Stimulated activated CD8-positive, alpha-beta memory T cell treated with anti-CD3 and anti-CD28 coated beads, Interleukin-2, amount 100 ng/mL, for 1 hour (primary cell): ENCODE measurements at places on chromosomes 16 and 17.

GRCh38 chr17:8338753-8339140, 893 bp upstream of the ODF4 start:
- DNase-seq, result no peak

GRCh38 chr17:55990332-55991006, 162.8 kb upstream of the ANKFN1 start:
- no peak for DNase-seq

- DNase-seq, result no peak
Observed at GRCh38 chr16:59632276-59632855, 898.2 kb upstream of the GOT2 start.

- no peak for DNase-seq
Observed at GRCh38 chr16:57184887-57185445, 873 bp downstream of the PSME3IP1 start.

GRCh38 chr16:31050280-31051030, 17.1 kb downstream of the STX4 start:
- DNase-seq, result no peak

- no peak for DNase-seq
Observed at GRCh38 chr17:3003296-3004149, 59.9 kb downstream of the OR1D5 start.

- no peak for DNase-seq
Observed at GRCh38 chr16:82201926-82202325, 31.9 kb upstream of the MPHOSPH6 start.

DNA sequence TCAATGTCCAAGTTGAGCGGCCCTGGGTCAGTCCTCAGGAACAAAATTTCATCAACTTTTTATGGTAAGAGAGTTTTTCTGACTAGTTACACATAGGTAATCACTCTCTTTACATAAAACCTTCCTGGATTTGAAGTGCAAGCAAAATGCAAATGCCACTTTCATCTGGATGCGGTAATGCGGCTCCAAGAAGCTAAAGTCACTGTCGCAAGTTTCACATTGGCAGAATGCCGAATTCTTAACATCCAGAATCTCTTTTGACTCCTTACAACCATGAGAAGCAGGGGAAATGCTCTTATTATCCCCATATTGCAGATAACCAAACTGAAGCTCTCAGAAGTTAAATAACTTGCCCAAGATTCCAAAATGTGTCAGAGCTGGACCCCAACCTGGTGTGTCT, 30.0 kb downstream of the MRPS23 start:
- DNase-seq, result no peak

GRCh38 chr17:47731396-47731795, 1.6 kb upstream of the TBX21 start:
- DNase-seq, result no peak

- peak; percentile 44 for DNase-seq
Observed at GRCh38 chr17:77475016-77475976, 334.5 kb downstream of the SEC14L1 start.

- DNase-seq, result no peak
Observed at GRCh38 chr17:77801545-77802332, 156.8 kb upstream of the TNRC6C start.

- DNase-seq, result no peak
Observed at GRCh38 chr16:77111056-77111565, 79.9 kb upstream of the MON1B start.

DNA sequence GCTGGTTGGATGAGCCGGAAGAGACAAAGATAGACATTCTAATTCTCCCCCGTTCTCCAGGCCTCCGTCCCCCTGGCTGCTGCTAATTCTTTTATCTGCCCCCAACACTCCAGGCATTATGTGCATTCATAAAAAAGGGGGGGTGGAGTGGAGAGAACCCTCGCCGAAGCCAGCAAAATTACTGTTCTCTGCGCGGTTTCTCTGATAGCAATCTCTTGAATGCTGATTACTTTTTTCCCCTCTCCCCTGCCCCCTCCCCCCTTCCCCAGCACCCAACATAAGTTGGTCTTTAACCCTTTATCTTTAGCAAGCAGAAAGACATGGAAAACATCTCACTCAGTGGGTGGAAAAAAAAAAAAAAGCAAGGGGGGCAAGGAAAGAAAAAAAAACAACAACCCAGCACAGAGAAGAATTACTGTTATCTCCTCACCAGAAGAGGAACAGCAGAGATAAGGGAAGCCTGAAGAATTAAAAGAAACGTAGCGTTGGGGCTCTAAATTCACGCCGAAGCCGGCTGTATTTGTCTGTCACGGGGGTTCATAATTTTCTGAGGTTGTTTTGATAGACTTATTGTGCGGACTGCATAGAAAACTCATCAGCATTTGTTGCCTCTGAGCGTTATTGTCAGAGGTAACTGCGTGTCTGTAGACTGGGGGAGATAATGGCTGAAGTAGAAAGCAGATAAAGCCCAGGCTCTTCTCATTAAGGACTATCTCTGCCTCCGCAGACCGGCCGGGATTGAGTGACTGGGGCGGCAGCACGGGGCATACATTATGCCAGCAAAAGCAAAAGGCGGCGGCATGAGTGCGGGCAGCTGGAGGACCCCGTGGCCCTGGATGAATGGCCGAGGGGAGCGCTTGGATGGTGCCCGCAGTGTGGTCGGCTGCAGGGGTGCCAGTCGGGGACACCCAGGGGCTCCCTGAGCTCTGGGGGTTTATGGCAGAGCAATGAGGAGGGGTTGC, 126.9 kb downstream of the MRM1 start:
- DNase-seq, result no peak

DNA sequence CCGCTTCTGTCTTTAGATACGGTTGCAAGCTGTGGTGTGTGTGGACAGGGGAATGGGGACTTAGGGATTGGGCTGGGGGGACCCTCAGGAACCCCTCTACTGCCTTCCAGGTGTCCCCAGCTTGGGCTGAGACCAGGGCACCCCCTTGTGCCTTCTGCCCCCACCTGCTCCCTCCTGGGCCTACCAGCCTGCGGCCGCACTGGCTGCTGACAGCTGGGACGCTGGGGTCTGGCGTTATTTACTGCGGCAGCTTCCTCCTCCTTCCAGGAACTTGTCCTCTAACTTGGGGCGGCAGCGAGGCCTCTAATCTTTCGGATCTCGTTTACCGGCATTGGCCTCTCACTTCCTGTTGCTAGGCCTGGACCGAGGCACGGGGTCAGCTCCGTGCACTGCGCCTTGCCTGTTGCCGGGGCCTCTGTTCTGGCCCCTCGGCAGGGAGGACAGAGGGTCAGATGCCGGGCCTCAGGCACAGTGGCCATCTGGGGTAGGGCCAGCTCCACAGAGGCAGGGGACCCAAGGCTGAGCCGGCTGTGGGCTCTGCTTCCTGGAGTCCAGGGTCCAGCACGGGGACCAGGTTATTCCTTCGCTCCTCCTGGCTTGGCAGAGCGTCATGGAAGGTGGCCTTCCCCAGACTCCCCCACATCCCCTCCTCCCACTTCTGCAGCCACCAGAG, 31.8 kb downstream of the TMEM235 start:
- DNase-seq, result no peak

DNA sequence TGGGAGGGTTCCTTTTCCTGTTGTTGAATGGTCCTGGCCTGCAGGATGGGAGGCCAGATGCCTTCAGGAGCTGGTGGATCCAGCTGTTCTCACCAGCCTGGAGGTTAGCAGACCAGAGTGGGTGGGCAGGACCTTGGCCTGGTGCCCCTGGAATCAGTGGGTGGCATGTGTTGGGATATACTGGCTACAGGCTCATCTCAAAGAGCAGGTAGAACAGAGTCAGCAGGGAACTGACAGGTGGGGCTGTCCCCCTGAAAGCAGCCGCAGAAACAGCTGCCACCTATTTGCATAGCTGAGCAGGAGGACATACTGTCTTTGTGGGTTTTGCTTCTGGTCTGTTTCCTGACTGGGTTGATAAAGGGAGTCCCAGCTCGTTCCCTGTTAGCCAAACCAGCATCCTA, 144.1 kb downstream of the RAB11FIP4 start:
- no peak for DNase-seq

GRCh38 chr17:42692489-42692888, 10.2 kb downstream of the CNTNAP1 start:
- no peak for DNase-seq

GRCh38 chr16:83772806-83773205, 35.0 kb upstream of the HSBP1 start:
- no peak for DNase-seq

GRCh38 chr17:1592751-1593629, 30.4 kb upstream of the PITPNA start:
- no peak for DNase-seq

- DNase-seq, result no peak
Observed at GRCh38 chr17:66538776-66539175, 236.4 kb downstream of the PRKCA start.

DNA sequence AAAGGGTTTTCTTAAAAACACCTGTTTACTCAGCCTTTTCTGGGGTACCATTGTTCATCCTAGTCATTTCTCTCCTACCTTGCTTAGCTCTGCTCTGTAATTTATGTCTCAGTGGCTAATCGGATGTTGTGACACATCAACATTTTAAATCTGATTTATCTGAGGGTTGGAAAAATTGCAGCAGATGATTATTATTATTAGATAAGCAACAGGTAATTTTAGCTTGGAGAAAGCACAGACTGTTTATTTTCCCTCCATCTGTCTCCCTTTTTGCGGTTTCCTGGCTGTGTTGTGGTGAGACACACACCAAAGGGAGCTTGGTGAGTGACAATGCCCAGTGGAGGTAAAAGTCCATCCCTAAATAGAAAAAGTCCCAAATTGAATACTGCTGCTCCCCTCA, 389.9 kb downstream of the UTP18 start:
- DNase-seq, result no peak

- no peak for DNase-seq
Observed at GRCh38 chr16:69497876-69498596, 67.7 kb upstream of the NFAT5 start.

DNA sequence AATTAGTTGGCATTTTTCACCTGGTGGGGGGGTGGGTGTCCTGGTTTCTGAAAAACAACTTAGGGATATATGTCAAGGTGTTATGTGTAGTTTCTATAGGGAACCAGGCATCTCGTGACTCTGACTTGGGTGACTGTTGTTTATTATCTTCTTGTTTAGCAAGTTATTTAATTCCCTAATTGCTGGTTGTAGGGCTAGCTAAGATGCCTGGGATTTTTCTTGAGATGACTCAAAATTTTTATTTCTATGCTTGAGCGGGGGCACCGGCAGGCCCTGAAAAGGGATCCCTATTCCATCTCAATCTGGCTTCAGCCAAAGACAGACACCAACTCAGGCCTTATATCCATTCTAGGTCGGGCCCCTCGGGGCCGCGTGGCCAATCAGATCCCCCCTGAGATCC, 3.2 kb downstream of the DPH1 start:
- DNase-seq, result no peak

DNA sequence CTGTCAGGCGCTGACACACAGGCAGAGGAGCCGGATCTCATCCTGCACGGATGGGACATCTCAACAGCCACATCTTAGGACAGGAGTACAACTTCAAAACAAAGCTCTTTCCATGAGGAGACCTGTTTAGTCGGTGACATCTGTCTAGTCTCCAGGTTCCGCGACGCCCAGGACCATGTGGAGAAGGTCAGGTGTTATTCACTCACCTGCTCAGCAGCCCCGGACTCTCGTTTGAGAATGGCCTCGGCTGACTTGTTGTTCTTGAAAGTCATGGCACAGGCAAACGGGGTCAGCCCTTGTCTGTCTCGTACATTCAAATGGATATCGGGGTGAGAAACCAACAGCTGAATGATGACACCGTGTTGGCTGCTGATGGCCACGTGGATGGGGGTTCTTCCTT, 35.7 kb downstream of the CYB5D2 start:
- no peak for DNase-seq

GRCh38 chr17:35299135-35299534, 56.3 kb downstream of the SLFN5 start:
- DNase-seq, result no peak

DNA sequence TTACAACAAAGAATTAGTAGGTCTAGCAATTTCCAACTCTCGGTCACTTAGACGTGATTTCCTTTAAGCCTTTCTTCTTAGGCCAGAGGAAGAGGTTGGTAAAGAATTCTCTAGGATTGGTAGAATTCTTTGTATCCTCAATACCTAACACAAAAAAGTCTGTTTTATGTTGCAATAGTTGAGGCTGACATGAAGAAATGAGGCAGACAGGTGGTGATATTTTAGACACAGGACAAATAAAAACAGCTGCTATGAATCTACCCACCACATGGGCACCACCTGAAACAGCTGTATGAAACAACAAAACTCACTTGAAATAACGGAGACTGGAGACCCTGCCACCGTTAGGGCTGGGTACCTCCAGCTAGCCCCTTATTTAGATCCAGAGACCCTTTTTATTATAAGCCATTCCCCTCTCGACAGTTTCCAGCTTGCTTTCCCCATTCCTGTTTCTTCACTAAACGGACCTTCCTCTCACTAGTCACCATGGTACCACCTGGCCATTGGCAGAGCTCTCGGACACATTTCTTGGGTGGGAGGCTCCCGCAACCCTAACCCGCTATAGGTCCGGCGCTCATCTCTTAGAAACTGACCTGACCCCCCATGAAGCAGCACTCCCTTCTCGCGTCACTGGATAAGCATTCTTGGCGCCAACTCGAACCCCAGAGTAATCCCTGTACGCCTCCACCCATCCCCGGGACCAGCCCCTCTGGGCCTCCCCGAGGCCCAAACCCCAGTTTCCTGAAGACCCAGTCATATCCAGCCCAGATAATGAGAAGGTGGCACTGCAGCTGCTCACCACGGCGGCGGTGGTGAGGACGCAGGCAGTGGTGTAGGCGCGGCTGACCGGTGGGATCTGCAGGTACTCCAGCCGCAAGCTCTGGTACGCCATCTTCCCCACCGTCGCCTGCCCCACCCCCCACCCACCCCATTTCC, at the start of gene DERL2:
DERL2 (minus strand) TSS at position 909 of the 936 bp plus-strand sequence; CDS start at position 892, 17 bp downstream.
- no peak for DNase-seq

- no peak for DNase-seq
Observed at GRCh38 chr16:83717814-83718213, 90.0 kb upstream of the HSBP1 start.

DNA sequence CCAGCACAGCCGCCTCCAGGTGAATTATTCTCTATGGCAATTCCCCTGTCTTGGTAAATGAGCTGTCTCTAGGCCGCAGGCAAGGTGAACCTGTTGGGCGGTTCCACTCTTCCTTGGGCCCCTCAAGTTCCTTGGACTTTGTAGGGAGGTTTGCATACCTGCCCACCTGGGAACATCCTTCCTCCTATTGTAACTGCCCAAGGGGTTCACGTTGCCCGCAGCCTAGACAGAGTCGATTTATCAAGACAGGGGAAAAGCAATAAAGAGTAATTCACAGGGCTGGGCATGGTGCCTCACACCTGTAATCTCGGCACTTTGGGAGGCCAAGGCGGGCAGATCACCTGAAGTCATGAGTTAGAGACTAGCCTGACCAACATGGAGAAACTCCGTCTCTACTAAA, 122.5 kb downstream of the KCNJ18 start:
- no peak for DNase-seq

GRCh38 chr17:35254107-35254773, 11.4 kb downstream of the SLFN5 start:
- DNase-seq, result no peak

GRCh38 chr17:12743046-12743445, 46.3 kb upstream of the ARHGAP44 start:
- DNase-seq, result no peak

GRCh38 chr17:35297666-35298065, 54.8 kb downstream of the SLFN5 start:
- no peak for DNase-seq

GRCh38 chr17:79749156-79749815, 18.5 kb downstream of the ENPP7 start:
- DNase-seq, result no peak

GRCh38 chr16:11571549-11571948, 15.2 kb downstream of the LITAF start:
- no peak for DNase-seq
